Stimulated activated CD4-positive, alpha-beta T cell treated with anti-CD3 and anti-CD28 coated beads, Interleukin-4, amount 100 ng/mL, for 24 hours (primary cell): ENCODE measurements at places on chromosomes 6 and 20.
A peak's percentile ranks its signal among the peaks of the same experiment; 100 is the strongest.

- DNase-seq: no peak
Observed at GRCh38 chr6:134394905-134395304, 77.0 kb upstream of the SGK1 start.

GRCh38 chr6:51489133-51489532, 598.3 kb downstream of the PKHD1 start:
- DNase-seq: no peak

GRCh38 chr20:63822276-63822696, 8.8 kb downstream of the ZBTB46 start:
- no peak for DNase-seq

DNA sequence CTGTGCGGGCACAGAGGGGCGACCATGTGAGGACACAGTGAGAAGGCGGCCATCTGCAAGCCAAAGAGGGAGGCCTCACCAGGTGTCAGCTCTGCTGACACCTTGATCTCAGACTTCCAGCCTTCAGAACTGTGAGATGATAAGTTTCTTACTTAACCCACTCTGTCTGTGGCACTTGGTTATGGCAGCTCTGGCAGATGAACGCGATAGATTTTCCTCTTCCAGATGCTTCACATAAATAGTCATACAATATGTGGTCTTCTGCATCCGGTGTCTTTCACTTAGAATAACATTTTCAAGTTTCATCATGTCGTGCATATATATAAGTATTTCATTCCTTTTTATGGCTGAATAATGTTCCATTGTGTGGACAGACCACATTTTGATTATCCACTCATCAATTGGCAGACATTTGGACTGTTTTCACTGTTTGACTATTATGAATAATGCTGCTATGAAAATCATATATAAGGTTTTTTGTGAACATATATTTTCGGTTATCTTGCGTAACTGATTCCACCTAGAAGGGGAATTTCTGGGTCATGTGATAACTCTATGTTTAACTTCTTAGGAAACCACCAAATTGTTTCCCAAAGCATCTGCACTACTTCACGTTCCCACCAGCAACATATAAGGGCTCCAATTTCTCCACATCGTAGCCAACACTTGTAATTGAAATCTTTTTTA, 30.2 kb downstream of the PRR18 start:
- DNase-seq: no peak

DNA sequence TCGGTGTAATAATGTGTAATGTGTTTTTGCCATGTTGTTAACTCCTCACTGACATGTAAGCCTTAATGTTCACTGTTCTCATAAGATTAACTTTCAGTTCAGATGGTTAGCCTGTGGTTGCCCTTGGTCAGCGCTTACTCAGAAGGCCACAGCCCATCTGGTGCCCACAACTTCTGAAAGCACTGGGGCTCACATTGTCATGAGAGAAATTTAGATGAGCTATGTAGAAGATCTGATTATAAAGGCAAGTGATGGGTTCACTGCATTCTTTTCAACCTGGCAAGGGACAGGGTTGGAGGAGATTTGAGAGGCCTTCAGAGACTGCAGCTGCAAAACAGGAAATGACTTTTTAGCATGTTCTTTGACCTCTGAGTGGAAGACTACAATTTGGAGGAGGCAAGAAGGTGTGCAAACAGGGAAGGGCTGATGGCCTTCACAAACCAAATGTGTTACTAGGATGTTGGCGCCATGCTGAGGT, 242.3 kb upstream of the SUPT3H start:
- peak; percentile 15 for DNase-seq

DNA sequence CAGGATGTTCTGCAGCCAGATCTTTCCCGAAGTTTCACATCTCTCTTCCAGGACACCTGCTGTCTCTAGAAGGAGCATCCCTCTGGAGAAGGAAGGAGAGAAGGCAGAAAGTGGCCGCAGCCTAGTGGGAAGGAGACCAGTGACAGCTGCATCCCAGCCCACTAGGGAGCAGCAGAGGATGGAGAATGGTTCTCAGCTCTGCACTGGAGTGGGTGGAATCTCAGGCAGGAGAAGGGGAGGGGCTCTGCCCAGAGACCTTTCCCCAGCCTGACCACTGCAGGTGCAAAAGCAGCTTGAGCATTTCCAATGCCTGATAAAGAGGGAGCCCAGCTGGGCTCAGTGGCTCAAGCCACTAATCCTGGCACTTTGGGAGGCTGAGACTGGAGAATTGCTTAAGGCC, 32.3 kb downstream of the NCR2 start:
- no peak for DNase-seq

GRCh38 chr20:2379511-2380229, 1.0 kb upstream of the TGM6 start:
- peak; percentile 16 for DNase-seq
